ENCODE measurements at places on chromosomes 5 and 9.

DNA sequence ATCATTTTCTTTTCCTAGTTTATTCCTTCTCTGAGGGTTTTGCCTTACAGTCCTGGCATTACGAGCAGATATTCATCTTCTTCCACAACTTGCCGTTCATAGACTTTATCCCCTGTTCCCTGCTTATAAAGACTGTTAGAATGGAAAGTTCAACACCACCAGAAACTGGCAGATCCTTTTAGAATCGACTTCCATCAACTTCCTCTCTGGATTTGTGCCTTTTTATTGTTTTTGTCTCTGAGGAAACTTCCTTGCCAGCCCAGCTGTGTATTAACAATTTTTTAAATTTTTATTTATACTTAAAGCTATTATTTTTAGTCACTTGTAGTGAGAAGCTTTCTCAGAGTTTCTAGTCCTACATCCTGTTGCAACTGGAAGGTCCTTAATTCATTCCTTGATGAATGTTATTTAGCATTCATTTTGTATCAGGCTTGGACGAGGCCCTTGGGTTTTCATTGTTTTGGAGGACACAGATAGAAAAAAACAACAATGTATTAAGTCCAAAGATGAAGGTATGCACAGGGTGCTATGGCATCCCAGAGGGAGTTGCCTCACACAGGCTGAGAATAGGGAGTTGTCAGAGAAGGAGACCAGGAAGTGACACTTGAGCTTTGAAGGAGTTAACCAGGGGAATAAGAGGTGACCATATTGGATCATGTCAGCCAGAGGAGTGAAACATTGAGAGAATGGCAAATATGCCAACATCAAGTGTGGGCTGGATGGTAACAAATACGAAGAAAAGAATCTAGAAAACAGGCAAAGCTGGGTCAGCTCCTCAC, 81.3 kb downstream of the ADAMTSL1 start:
- no peak for DNase-seq

- DNase-seq = no peak
Measured at GRCh38 chr9:89160806-89161205, 17.8 kb downstream of the SHC3 start.

GRCh38 chr5:15513431-15513830, 13.5 kb downstream of the FBXL7 start:
- no peak for DNase-seq

GRCh38 chr9:130993303-130994030, 15.5 kb upstream of the LAMC3 start:
- DNase-seq = no peak

GRCh38 chr5:37071901-37072581, 177.1 kb downstream of the CPLANE1 start:
- DNase-seq = no peak

DNA sequence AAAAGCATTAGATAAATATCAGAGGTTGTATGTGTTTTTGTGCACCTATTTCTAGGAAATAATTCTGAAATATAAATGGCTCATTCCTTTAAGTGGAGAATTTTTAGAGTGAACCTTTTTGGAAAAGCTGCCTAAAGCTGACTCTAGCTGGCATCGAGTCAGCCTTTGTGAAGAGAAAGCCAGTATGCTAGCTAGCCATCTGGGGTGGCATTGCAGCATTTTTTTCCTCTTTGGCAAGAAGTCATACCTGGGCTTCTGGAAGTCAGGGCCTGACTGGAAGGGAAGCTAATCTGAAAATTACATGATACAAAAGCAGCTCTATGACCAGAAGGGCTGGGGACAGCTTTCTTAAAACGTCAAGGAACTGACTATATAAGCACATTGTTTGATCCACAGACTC, 19.7 kb downstream of the ANP32B start:
- DNase-seq = no peak

- no peak for DNase-seq
Measured at GRCh38 chr9:131418143-131419025, 24.5 kb downstream of the PRRC2B start.

GRCh38 chr5:68862560-68862959, 231.3 kb upstream of the SLC30A5 start:
- DNase-seq = no peak

DNA sequence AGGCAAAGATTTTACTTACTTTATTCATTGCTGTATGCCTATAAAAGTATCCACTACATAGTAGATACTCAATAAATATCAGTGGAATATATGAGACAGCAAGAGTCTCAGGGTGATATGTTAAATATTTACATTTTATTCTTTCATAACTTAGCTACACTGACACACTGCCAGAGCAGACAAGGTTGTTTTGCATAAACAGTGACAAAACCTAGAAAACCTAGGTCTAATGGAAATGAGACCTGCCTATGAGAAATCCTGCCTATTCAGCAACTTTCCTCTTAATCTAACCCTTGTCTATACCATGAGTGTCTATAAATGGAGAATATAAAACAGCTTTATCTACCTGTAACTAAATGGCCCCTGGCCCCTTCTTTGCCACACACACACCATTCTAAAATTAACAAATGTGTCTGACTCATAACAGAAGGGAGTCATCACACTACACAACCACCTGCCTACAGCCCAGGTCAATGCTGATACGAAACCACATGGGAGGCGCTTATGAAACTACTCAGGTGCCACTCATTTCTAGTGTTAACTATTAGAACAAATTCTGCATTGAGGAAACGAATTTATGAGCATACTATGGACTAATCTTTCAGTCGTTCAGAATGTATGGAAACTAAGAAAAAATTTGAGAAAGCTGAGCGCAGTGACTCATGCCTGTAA, 60.3 kb downstream of the UBAP2 start:
- DNase-seq = no peak

DNA sequence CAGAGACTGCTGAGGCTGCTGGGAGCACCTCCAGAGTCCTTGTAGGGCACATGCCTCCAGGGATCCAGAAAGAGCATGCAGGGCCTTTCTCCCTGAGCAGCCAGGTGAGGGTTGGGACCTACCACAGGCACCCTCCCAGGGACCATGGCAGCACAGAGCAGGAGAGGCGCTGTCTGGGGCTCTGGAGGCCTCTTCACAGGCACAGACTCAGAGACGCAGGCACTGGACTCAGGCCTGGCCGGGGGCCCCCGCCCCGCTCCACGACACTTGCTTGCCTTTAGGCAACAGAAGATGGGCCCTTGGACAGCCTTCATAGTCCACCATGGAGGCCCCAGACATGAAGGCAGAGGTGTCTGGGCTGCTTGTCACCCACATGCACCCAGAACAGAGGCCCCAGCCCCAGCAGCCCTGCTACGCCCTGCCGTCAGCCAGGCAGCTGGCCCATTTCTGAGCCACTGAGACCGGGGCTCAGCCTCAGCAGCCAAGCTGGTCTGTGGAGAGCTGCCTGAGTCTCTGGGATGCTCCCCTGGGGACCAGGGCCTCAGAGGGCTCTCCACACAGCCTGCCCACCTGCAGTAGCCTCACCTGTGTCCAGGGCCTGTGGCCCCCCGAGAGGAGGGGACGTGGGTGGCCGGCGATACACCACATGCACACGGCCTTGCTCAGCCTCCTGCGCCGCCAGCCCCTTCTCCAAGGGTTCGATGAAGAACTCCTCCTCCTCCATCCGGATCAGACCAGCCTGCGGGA, 72.8 kb downstream of the ADAMTS2 start:
- DNase-seq = no peak

GRCh38 chr5:55621229-55621628, 86.5 kb upstream of the PLPP1 start:
- DNase-seq = no peak

DNA sequence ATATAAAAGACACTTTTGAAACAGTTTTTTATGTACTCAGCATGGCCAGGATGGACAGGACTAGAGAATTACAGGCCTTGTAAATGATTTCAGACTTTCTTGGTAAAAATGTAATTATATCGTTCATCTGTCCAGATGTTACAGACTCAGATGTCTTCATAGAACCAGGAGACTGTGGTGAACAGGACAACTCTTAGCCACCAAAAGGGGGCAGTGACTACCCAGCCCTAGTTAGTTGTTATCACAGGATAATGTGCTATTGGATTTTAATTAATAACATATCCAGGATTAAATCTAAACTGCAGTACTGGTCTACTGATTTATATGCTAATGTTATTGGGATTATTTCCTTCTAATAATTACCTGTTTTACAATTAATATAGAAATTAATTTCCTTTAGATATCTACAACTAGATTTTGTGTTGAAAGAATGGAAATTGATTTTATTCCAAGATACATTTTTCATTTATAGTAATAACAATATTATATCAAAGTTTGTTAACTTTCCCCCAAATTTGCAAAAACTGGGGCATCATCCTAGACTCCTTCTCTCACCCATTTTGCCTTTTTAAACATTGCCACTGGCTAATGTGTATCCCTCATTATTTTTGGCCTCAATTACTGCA, 99.4 kb downstream of the MTREX start:
- DNase-seq = no peak

GRCh38 chr9:71446106-71446472, 322.2 kb downstream of the CEMIP2 start:
- no peak for DNase-seq

DNA sequence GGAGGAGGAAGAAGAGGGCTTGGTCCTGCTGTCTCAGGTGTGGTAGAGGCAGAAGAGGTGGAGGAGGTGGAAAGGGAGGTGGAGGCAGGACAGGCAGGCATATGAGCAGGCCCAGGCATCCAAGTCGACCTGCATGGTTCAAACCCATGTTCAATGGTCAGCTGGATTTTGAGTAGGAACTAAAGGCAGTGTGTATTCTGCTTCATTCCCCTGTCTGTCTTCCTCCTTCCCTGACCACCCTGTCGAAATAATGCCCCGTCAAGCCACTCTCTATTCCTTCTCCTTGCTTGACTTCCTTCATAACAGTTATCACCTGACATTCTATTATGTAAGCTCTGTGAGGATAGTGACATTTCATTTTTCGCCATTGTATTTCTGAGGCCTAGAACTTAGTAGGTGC, 34.8 kb downstream of the ATP6V0E1 start:
- DNase-seq = no peak

GRCh38 chr5:1294835-1295649, at the start of gene TERT:
Gene TERT, minus strand, starts transcription at chr5:1295068. Its CDS starts 79 bp downstream, at chr5:1294989.
- DNase-seq = no peak

DNA sequence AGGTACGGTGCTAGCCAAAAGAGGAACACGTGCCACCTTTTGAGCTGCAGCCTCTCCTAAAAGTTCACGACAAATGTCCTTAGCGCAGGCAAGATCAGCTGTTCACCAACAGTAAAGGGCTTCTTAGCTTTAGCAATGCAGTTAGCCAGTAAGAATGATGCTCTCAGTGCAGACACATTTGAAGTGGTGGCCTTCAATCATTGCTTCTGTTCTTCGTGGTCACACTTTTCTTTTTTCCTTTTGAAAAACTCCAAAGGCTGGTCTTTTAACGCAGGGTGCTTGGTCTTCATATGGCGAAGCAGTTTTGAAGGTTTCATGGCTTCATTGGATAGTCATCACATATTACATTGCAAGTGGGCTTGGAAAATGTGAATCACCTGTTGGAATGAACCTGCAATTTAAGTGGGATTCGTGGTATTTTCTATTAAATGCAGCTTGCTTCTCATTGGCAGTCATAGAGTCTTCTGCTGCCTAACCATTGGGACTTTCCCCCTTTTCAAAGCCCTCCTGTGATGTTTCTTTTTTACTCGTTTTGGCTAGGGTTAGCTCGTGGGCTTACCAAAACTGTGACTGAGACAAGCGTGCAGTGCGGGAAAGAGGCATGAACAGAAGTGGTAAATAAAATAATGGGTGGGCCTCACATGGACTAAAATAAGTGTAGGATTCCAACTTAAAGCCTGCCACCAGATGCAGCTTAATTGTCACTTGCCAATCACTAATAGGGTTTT, 100.9 kb downstream of the MRPL36 start:
- DNase-seq = no peak

- DNase-seq = peak; percentile 65
Measured at GRCh38 chr9:96009690-96010472, 134.4 kb downstream of the ERCC6L2 start.

DNA sequence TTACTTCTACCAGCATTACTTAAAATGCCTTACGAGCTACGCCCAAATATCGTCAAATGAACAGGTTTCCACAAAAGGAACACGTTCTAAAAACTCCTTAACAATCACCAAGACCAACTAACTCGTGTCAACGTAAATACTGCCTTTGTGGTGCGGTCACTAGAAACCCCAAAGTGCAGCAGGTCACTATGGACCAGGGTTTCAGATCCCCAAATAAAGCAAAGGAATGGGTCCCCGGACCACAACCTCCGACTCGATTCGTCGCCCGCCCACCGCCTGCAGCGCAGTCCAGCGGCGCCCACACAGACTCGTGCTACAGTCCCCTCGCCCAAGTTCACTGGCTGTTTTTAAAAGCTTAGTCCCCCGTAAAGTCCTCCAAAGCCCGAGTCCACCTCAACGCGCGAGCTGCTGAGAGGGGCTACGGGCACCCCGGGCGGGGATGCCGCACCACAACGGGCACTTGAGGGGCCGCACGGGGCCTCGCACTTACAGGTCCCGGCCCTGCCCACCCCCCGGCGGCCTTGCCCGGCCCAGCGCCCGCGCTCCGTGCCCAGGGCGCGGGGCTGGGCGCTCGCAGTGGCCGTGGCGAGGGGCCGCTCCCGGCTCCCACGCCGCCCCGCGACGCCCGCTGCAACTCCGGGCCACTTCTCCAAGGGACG, 1.1 kb downstream of the NFIB start:
- DNase-seq = no peak

DNA sequence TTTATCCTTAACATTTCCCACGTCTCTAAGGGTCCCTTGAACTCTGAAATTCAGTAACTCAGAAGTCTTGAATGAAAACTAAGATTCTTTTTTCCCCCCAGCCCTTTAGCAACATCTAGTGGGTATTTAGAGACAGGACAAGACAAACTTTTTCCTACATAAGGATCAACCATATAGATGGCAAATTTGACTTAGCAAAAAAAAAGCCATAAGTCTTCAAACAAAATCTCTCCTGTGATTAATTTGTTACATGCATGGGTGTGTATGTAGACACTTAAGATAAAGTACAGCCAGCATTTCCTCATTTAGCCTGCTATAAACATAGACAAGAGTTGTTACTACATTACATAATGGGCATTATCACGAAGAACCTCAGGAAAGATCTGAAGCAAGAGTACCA, 29.1 kb upstream of the ANKRD31 start:
- DNase-seq = no peak

DNA sequence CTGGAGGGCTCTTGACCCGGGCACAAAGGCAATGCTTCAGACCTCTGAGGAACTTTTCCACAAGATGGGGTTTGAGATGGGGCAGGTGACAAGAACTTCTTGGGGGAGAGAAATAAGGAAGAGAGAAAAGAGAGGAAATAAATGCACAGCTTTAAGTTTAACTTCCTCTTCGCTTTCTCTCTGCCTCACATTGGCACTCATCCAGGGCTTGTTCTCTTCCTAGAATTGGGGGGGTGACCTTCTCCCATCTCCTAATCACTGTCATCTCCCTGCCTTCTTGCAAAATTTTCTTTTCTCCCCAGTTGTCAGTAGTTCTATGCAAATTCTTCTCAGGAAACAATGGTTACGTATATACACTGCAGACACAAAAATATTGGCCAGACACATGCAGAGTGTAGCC, 19.1 kb upstream of the ADCY2 start:
- no peak for DNase-seq

DNA sequence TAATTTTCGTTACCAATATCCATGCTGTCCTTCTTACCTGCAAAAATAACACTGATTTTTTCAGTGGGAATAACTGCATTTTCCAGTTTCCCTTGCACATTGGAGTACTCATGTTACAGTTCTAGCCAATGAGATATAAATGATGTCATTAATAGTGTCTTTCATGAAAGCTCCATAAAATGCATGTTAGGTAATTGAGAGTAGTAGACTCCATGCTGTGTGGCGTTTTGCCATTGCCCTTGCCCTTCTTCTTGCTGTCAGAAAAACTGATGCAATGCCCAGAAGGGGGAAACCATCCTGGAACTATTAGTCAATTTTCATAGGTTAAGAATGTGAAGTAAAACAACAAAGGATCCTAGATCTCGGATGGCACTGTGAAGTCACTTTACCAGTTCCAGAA, 1765.3 kb downstream of the EFNA5 start:
- DNase-seq = no peak
